AG04449 (cell line): ENCODE measurements at places on chromosomes 13 and 19.

DNA sequence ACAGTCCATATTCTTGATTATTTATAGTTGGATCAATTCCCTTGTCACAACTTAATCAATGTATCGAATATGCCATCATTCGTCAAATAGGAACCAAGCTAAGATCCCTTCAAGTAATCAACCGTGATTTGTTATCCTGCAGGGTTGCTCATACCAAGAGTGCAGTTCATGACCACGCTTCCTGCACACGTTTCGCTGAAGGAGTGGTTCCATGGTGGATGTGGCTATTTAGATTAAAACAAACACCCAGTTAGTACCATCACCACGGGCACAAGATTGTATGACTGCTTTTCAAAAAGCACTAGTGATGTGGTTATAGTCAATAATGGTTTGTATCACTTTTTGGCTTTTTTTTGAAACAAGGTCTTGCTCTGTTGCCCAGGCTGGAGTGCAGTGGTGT is 41.1 kb upstream of the CCNE1 start:
- no peak for DNase-seq

DNA sequence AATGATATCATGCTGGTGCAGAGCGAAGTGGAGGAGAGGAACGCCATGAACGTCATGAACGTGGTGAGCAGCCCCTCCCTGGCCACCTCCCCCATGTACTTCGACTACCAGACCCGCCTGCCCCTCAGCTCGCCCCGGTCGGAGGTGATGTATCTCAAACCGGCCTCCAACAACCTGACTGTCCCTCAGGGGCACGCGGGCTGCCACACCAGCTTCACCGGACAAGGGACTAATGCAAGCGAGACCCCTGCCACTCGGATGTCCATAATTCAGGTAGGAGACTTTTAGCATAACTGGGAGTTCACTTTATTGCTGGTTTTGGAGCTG is 3.3 kb downstream of the PCDH17 start:
- DNase-seq: no peak

GRCh38 chr19:44807652-44808462 is 1.0 kb upstream of the BCAM start:
- no peak for DNase-seq

DNA sequence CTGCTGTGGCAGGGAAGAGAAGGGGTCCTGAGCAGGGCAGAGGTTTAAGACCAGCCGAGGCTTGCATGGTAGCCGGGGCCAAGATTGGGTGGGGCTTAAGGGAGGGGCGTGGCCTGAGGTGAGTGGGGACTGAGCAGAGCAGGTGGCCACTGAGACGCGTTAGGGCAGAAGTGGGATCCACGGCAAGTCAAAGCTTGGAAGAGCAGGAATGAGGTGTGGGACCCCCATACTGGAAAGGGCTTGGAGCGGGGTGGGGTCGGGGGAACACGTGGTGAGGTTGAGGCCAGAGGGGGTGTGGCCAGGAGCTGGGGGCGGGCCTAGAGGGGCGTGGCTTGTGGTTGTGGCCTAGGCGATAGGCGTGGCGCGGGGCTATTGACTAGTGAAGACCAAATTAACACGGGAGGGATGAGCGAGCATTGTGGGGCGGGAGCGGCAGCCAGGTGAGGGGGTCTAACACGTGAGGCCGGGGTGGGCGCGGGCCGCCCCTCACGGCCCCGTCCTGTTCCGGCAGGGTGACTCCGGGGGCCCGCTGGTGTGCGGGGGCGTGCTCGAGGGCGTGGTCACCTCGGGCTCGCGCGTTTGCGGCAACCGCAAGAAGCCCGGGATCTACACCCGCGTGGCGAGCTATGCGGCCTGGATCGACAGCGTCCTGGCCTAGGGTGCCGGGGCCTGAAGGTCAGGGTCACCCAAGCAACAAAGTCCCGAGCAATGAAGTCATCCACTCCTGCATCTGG is 3.3 kb downstream of the CFD start:
- no peak for DNase-seq

DNA sequence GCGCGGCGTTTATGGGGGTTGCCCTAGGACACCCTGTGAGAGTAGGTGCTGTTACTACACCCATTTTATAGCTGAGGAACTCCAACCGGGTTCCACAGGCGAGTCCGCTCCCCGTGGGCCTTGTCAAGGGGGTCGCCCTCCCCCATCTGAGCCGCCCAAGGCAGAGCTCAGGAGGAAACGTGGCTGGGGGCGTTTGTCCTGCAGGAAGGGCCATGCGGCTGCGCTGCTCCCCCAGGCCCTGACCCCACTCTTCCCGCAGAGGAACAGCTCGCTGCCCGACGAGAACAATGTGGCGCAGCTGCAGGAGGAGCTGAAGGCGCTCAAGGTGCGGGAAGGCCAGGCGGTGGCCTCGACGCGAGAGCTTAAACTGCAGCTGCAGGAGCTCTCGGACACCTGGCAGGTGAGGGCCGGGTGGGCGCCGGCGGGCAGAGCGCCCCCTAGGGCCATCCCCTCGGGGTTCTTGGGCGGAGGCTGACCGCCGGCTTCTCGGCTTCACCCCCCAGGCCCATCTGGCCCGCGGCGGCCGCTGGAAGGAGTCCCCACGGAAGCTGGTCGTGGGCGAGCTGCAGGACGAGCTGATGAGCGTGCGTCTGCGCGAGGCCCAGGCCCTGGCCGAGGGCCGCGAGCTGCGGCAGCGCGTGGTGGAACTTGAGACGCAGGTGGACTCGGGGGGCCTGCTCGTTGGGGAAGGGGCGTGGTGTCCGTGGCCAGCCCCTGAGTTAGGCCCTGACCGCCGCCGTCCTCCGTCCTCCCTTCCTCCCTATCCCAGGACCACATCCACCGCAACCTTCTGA is 12.4 kb downstream of the PRR36 start:
- no peak for DNase-seq

DNA sequence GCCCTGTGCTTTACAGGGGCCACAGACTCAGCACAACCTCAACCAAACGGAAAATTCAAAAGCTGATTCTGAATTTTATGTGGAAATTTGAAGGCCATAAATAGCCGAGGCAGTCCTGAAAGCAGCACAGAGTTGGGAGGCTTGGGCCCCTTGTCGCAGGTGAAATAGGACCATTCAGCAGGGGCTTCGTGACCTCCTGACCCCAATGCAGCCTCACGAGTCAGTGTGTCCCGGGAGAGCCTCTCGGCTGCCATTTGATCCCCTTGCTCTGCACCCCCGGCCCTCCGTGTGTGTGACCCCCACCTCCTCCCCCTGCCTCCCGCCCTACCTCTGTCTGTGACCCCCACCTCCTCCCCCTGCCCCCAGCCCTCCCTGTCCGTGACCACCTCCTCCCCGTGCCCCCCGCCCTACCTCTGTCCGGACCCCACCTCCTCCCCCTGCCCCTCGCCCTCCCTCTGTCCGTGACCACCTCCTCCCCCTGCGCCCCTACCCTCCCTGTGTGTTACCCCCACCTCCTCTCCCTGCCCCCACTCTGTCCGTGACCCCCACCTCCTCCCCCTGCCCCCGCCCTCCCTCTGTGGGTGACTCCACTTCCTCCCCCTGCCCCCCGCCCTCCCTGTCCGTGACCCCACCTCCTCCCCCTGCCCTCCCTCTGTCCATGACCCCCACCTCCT is 41.7 kb upstream of the TFDP1 start:
- no peak for DNase-seq

GRCh38 chr19:32555786-32556185 is 25.2 kb upstream of the PDCD5 start:
- DNase-seq: no peak

GRCh38 chr13:100160450-100160849 is 71.6 kb downstream of the PCCA start:
- no peak for DNase-seq

DNA sequence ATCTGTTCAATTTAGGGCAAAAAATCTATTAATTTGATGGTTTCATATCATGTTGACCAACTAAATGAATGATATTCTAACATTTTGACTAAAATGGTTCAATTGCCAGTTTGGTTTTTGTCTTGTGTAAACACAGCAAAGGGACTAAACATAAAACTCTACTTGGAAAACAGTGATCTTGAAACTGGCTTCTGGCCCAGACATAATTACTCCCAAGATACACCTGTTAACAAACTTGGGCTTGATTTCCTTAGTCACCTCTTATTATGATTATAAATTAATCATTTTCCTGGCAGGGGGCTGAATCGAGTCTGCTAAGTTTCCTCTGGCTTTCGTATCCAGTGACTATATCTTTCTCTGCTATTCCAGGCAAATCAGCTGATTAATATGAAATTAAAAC is 78.0 kb upstream of the OXGR1 start:
- no peak for DNase-seq
